ENCODE measurements at places on chromosomes 6 and 20.

GRCh38 chr6:22295145-22295544 lies 1.7 kb downstream of the PRL start:
- DNase-seq: no peak

DNA sequence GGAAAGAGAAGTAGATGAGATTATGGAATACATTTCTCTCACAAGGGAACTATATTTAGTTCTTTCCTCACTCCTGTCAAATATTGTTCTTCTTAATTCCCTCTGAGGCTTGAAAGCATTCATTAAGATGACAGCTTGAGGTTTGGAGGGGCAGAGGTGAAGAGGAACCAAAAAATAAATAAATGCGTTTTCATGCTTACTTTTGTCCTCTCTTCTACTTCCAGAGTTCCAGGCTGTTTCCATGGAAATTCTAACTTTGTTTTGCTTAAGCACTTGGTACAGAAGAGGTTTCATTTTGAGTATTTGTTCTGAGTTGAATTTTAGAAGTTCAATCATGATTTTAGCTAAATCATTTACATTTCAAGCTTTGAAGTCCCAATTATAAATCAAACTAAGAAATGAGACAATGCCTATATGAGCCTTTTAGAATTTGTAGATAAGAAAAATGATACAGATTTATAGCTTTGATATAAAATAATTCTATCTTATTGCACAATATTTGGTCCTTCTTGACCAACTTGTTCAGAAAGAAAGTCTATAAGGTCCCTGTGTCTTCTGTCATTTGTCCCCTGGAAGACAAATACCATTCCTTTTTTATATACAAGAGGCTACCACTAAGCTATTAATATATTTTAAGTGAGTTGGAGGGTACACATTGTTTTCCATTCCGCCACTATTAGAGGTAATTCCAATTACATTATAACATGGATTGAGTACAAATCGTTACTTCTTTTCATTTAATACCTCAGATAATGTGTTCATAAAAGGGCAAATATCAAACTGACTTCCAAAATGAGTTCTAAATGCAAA lies 16.3 kb downstream of the RBM24 start:
- no peak for DNase-seq

GRCh38 chr20:8834851-8835250 lies 234.0 kb upstream of the PLCB4 start:
- no peak for DNase-seq

DNA sequence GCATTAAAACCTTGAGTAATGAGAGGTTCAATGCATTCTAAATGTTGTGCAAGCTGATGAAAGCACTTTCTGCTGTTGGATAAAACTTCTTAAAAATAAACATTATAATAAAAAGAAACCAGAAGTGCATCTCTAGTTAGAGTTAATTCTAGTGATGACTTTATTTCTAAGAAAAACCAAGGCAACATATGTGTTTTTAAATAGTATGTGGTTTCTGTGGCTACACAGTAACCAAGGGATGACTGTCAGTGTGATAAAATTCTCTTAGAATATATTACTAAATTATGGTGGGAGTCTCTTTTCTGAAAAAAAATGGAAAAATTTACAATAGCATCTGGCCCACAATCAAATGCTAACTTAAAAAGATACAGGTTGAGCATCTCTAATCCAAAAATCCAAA lies 117.0 kb downstream of the ME1 start:
- no peak for DNase-seq

DNA sequence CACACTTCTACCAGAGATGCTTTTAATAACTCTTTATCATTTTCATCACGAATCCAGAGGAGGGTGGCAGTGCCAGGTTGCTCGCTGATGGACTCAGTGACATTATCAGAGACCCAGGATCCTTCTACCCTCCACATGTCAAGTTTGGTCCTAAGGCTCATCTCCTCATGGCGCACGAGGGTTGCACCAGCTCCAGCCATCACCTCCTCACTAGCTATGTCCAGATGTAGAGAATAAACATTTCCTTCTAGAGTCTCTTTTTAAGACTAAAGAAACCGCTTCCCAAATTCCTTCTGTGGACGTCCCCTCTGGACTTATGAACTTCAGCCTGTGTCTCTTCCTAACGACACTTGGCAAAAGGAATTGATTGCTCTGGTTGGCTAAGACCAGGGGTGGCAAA lies 178.7 kb downstream of the BMP7 start:
- no peak for DNase-seq

DNA sequence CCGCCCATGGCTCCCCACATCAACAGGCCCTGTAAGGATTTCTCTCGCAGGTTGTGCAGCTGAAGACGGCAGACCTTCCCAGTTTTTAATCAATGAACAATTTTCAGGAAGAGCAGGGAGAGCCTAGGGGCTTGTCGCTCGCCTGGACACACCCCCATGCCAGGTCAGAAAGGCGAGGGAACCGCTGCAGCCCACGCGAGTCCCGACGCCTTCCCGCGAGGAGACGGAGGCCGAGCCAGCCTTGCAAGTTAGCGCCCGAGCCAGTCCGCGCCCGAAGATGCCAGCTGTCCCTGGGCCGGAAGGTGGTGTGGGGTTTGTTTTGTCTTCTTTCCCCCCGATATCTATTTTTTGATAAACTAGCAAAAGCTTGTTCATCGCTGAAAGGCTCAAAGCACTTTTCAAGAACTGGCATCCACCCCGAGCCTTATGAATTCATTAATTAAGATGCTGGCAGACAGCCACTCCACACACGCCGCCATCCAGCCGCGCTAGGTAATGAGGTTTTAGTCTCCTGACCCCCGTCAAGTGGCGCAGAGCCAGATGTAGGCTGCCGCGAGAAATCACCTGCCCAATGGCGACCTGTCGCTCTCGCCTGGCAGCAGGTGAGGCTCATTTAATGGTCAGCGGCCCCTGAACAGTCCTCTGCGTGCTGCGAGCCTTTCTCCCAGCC lies 6.6 kb downstream of the CCDC167 start:
- DNase-seq: no peak

DNA sequence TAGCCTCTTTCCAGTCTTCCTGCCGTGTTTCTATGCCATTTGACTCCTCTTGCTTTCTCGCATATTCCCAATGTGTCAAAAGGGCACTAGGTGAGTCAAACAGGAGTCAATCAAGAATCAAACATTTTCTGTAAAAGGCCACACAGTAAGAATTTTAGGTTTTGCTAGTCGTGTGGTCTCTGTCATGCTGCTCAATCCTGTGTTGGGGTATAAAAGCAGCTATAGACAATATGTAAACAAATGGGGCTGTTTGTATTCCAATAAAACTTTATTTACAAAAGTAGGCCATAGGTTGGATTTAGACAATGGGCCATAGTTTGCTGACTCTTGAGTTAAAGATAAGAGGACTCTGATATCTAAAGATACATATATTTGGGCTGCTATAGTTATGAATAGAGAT lies 235.4 kb upstream of the BTBD3 start:
- no peak for DNase-seq

DNA sequence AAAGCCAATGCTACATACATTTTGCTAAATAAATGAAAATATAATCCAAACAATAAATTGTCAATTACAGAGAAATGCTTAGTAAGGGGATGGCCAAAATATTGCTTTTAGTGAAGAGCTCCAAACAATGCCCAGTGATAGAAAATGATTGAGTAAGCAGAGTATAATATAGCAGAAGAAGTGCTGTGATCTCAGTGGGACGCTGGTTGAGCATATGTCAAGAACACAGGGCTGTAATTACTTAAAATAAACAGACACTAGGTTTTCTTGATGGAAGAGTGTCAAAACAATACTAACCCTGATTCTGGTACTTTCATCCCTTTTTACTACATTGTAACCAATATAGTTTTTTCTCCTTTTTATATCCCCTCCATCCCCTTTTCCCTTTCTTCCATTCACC lies 150.3 kb downstream of the GRIK2 start:
- no peak for DNase-seq

DNA sequence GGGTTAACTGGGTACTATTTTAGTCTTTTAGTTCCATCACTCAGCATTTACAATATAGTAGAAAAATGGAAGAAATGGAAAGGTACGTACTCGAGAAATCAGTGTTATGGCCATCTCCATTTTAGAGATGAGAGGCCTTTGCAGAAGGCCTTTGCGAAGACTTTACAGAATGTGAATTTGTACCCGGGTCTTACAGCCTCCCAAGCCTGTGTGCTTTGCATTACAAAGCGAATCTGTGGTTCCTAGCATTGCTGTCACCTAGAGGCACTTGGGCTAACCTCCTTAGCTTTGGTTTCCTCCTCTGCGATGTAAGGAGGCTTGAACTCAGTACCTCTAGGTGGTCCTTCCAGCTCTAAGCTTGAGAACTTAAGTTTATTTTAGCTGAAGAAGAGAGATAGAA lies 10.9 kb downstream of the VAPB start:
- DNase-seq: no peak

DNA sequence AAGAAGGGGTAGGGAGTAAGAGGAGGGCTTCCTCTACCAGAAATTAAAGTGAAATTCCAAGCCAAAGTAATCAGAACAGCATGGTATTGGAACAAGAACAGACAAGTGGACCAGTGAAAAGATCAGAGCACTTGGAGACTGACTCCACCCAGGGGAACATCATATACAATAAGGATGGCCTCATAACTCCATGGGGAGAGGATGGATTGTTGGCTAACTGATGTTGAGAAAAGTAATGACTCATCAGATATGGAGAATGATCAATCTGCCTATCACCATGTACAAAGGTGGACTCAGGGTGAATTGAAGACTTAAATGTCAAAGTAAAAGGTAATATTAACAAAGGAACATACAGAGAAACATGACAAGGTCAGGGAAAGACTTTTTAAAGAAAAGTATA lies 12.8 kb downstream of the SLC22A3 start:
- DNase-seq: no peak

Data from activated CD4-positive, CD25-positive, alpha-beta regulatory T cell (primary cell).